NCI-H187 treated with DMSO at 0.1 percent for 48 hours (cell line): ENCODE measurements at places on chromosomes 4 and X.

DNA sequence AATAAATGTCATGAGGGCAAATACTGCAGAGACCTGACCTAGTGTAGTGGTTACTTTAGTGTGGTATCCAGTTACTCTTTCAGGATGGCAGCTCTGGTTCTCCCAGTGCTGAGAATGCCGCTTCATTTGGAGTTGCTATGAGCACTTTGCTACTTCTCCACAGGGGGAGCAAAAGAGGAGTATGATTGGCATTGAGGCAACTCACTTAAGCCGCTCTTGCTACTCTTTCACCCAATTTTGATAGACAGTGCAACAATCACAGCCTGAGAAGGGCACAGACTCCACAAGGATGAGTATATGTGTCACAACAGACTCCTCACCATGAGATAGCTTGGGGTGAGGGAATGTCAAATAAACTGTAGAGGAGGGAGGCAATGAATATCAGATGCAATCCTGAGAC is 81.2 kb downstream of the NPY1R start:
- no peak for DNase-seq

DNA sequence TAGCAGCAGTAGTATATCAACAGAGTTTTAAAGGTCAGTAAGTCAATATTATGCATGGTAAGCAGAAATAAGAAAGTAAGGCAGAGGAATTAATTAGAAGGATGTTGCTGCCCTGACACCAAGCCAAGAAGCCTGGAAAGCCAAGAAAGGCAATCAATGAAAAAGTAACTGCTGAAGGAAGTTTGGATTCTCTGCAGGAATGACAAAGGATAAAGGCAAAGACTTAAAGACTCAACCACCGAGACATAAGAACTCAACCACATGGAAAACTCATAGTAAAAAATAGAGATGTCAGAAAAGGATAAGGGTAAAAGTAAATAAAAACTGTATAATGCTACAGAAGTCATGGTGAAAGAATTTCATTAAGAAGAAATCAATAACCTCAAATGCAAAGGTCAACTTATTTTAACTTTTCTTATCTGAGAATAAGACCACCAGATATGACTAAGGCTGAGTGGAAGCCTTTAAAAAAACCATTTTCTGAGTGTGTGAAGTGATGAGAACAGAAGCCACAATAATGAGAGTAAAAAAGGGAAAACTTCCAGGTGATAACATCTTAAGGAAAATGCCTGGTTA is 55.2 kb downstream of the NEK1 start:
- no peak for DNase-seq

- DNase-seq: no peak
These were observed 70.2 kb downstream of the CLDN22 start for GRCh38 chr4:183249854-183250253.

DNA sequence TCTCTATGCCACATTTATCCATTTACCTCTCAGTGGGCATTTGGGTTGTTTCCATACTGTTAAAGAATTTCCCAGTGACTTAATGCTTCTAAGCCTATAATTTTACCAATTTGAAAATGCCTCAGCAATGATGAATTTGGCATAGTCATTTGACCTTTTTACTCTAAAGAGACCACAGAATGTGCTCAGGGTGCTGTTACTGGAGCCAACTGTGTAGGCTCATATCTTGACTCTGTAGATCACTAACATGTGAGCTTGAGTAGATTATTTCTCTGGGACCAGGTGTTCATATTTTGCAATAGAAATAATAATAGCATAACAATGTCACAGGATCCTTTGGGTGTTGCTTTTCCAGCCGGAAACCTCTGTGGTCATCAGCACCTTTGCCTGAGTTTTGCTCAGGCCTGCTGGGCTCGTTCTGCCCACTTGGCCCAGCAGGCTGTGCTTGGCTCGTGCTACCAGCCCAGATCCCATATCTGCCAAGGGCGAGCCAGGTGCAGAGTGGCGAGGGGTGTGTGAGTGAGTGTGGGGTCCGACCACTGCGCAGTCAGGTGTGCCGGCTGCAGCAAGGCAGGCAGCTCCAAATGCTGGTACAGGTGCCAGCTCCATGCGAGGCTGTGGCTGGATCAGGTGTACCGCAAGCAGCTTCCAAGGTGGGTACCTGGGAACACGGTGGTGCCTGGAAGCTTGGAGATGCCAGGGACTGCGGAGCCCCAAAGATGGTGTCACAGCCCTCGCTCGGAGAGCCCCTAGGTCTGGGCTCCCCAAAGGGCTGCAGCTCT is 70.6 kb upstream of the ANK2 start:
- DNase-seq: no peak

- no peak for DNase-seq
These were observed 13.1 kb upstream of the ANXA5 start for GRCh38 chr4:121709766-121710405.

DNA sequence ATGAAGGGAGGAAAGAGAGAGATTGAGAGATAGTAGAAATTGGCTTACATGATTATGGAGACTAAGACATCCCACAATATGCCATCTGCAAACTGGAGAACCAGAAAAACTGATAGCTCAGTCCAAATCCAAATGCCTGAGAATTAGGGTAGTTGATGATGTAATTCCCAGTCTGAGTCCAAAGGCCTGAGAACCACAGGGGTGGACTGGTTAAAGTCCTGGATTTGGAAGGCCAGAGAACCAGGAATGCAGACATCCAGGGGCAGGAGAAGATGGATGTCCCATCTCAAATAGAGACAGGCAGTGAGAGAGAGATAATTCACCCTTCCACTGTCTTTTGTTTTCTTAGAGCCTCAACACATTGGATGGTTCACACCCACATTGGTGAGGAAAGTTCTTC is 345.7 kb upstream of the SPANXN4 start:
- no peak for DNase-seq

GRCh38 chr4:185036019-185036418 is 17.7 kb downstream of the HELT start:
- no peak for DNase-seq

DNA sequence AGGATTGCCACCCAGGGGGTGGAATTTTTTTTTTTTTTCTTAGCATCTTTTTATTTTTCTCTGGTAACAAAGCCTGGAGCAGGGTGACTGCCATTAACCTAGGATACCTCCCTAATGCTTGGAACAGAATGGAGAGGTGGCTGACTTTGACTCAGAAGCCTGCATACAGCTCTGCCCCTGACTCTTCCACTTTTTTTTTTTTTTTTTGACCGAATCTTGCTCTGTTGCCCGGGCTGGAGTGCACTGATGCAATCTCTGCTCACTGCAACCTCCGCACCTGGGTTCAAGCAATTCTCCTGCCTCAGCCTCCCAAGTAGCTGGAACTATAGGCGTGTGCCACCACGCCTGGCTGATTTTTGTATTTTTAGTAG is 341 bp upstream of the SLC2A9 start:
- DNase-seq: no peak

DNA sequence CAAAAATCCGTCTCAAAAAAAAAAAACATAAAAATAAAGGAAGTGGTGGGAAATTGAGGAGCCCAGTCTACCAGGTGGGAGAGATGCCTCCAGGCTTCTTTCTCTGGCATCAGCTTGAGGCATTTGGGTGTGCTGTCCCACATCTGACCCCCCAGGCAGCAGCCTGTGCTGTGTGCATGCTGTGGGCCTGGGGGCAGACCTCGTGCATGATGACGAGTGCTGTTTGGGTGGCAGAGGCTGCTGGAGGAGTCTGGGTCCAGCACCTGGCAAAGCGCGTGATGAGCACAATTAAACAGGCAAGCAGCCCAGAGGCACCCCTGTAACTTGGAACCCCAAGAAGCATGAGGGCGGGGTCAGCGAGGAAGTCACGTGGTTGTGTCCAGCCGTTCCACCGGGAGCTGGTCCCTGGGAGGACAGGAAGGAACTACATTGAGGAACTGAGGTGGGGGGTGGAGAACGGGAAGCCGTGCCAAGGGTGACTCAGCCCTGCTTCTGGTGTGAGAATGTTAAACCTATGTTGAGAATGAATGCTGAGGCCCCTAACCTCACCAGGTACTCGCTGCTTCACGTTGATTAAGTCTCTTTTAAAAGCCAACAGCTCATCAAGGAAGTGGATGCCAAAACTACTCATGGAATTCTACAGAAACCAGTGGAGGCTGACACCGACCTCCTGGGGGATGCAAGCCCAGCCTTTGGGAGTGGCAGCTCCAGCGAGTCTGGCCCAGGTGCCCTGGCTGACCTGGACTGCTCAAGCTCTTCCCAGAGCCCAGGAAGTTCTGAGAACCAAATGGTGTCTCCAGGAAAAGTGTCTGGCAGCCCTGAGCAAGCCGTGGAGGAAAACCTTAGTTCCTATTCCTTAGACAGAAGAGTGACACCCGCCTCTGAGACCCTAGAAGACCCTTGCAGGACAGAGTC is 6.1 kb downstream of the TACC3 start:
- DNase-seq: no peak

- peak; percentile 41 for DNase-seq
These were observed 76.9 kb upstream of the SCOC start for GRCh38 chr4:140296335-140297220.

DNA sequence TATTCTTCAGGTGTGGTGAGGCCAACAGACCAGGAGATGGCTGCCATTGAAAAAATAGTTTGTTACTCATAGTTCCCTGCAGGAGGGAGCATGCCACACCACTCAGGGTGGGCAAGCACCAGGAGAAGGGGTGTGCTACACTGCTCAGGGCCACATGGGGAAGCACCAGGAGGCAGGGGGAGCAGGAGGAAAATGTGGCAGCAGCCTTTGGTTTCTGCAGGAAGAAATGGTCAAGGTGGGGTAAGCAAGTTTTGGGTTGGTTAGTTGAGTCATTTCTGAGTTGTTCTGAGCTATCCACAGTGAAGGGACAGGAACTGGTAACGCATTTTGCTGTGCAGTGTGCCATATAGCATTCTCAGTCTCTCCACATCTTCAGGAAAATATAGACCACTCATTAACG is 23.8 kb downstream of the FGFBP1 start:
- no peak for DNase-seq

- no peak for DNase-seq
These were observed 53.1 kb downstream of the FAM114A1 start for GRCh38 chr4:38920677-38921076.

- DNase-seq: no peak
These were observed 8.1 kb upstream of the TBC1D25 start for GRCh38 chrX:48531358-48531959.

- DNase-seq: no peak
These were observed 134.5 kb downstream of the BTC start for GRCh38 chr4:74659576-74660411.

DNA sequence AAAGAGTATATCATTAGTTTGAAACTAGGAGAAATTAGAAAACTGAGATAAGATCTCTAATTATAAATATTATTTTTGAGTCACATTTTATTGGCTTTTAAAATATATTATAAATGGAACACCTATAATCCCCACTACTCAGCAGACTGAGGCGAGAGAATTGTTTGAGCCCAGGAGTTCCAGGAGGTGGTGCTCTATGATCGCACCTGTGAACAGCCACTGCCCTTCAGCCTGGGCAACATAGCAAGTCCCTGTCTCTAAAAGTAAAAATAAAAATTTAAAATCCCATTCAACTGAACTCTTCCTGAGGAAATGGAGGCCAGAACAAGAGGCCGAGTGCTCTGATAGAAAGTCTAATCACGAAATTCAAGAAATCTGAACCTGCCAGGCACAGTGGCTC is 6.3 kb upstream of the C4orf36 start:
- no peak for DNase-seq

DNA sequence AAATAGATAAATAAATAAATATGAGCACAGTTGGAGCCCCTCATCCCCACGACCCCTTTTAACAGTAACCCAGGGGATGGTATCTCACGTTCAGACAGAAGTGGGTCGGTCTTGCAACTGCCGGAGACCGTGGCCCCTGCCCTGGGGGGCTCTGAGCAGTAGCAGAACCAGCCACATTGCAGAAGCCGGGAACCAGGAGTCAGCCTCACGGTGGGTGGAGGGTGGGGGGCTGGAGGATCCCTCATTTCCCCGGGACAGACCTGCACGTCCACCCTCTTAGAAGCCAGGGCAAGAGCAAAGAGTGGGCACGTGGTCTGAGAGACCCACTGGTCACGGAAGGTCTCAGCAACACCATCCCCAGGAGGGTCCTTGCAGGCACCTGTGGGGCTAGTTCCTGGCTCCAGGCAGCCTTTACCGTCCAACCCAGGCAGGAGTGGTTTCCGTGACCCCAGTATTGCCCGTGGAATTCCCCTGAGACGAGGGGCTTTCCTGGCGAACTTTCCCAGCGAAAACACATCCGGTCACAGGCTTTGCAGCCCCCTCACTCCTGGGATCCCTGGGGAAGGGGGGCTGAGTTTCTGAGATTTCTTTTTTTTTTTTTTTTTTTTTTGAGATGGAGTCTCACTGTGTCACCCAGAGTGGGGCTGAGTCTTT is 8.8 kb upstream of the IL3RA start:
- no peak for DNase-seq

GRCh38 chr4:145153181-145153903 is 27.0 kb downstream of the OTUD4 start:
- no peak for DNase-seq

DNA sequence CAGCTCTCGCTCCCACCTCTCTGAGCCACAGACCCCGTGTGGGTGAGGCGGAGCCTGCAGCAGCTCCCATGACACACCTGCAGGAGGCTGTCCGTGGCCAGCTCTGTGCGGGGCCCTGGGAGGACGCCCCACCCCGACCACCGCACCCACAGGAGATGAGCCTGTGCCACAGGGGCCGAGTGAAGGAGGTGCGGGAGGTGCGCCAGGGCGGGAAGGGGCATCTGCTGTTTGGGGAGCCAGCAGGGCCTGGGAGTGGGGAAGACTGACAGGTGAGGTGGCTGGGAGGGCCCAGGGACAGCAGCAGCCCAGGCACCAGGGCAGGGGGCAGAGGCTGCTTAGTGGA is 52.0 kb downstream of the ACOX3 start:
- DNase-seq: no peak
